Stimulated activated CD4-positive, alpha-beta T cell treated with anti-CD3 and anti-CD28 coated beads, Interleukin-1b, Interleukin-23, amount 100 ng/mL, for 1 hour (primary cell): ENCODE measurements at places on chromosomes 7 and 10.

GRCh38 chr7:117606132-117606531 lies 126.3 kb downstream of the CFTR start:
- no peak for DNase-seq

GRCh38 chr7:24756545-24757352 lies 515 bp downstream of the GSDME start:
- no peak for DNase-seq

DNA sequence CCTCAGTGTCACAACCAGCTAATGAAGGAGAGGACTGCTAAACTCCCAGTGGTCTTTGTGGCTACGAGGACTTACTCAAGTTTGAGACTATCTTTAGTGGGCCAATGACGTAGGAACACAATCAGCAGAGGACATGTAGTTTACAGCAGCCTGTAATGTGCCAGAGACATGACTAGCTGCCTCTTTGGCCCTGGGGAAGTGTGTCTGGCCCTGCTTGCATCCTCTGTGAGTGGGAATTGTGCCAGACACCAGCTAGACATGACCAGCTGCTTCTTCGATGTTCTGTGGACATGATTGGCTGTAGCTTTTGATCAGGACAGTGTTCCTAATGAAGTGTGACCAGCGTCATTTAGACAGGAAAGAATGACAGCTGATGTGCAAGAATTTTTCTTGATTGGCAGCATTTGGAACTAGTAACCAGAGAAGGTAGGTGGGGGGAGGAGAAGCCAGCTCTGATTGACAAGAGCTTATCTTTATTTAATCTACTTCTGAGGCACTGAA lies 141.7 kb downstream of the AUTS2 start:
- DNase-seq, result no peak

DNA sequence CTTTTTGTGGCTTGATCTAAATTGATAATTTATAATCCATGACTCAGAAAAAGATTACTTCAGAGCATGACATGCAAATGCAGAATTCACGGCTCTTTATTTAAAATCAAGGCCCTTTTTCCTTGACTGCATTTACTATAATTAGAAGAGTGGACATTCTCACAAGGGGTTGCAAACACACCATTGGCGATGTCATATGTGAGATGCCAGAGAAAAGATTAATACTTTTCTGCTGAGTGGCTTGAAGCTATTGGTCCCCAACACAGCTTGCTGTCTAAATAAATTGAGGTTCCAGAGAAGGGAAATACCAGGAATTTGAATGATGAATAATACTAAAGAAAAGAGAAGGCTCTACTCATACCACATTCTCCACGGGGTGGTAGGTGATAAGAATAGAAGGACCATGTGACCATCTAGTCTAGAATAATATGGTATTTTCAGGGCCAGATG lies 78.7 kb upstream of the ARID5B start:
- no peak for DNase-seq

DNA sequence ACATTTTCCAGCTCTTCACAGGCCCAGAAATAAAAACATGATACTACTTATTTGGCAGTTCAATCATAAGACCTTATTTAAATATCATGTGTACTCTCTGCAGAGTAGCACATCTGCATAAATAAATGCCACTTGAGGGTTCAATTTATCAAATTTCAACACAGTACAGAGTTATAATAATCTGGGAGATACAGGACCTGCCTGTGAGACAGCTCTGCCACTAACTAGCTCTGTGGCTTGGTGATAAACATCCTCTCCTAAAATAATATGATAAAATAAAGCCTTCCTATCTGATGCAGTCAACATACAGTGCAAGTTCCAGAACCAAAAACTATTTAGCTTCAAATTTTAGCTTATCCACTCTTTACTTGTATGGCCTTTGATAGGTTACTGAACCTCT lies 90.9 kb upstream of the GATAD1 start:
- DNase-seq, result no peak

DNA sequence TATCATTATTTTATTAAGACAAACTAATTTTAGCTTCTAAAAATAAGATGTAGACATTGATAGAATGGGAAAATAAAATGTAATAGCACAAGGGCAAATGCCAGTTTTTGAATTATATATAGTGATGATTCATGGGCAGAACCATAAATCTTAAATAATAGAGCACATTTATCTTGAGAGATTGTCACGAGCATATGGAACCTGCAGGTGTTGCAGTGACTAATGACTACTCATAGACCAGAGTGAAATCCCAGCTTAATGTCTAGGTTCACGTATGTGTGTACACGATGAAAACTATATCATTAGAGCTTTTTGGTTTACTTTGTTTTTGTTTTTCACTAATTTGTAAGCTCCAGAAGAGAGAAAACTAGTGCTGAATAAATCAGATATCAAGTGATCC lies 150.2 kb upstream of the CACNA2D1 start:
- DNase-seq, result no peak

DNA sequence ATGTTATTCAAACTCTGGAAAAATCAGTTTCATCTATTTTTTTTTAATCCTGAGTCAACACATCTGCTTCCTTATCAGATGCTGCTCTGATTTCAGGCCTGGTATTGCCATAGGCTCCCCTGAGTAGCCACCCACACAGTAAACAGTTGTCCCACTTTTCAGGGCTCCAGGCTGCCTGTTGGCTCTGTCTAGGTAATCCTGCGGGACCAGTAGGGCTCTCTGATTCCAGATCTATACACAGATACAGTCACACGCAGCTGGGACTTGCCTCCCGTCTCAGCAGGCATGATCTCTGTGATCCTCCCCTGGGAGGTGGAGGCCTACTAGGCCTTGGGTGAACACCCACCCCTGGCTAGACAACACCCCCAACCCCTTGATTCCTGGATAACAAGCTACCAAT lies 206.1 kb downstream of the CREB5 start:
- DNase-seq, result no peak

- no peak for DNase-seq
Observed at GRCh38 chr10:129604333-129605032, 137.4 kb downstream of the MGMT start.

DNA sequence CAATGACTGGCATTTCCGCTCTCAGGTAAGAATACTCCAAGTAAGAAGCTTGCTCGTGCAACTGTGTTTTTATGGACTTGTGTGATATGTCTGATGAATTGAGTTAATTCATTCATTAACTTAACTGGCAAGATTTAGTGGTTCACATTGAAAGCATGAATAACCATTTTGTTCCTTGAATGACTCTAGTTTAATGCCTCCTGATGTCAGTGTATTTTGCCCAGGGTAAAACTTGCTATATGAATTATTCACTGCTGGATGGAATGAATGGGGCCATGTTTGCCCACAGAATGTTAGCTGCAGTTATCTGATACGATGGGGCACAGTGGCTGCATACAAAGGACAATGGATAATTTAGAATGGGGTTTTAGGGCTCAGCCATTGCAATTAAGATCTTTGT lies 124.1 kb downstream of the ZNF365 start:
- no peak for DNase-seq

- no peak for DNase-seq
Observed at GRCh38 chr10:43921881-43922280, 273.2 kb upstream of the ZNF32 start.

- peak; percentile 23 for DNase-seq
Observed at GRCh38 chr7:150514748-150515222, at the start of gene GIMAP7. Gene GIMAP7, plus strand, starts transcription at chr7:150514872. Its CDS starts 5,103 bp downstream, at chr7:150519975.

DNA sequence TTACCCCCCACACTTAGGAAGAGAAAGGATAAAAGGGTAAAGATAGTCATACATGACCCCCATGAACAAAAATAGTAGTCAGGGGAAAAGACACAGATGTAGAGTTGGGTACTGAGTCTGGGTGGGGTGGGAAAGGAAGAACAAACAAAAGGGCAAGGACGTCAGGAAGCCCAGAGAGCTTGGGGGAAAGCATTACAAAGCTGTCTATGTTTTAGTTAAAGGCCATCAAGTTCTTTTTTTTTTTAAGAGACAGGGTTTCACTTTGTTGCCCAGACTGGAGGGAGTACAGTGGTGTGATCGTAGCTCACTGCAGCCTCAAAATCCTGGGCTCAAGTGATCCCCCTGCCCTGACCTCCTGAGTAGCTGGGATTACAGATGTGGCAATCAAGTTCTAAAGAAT lies 98.4 kb upstream of the PDLIM1 start:
- DNase-seq, result no peak

GRCh38 chr7:69295977-69296376 lies 302.3 kb upstream of the AUTS2 start:
- no peak for DNase-seq

- peak; percentile 72 for DNase-seq
Observed at GRCh38 chr10:128125944-128126764, at the start of gene MKI67. Gene MKI67, minus strand, starts transcription at chr10:128126423. Its CDS starts 756 bp downstream, at chr10:128125667.

GRCh38 chr10:86657011-86657395 lies 2.7 kb downstream of the OPN4 start:
- no peak for DNase-seq

DNA sequence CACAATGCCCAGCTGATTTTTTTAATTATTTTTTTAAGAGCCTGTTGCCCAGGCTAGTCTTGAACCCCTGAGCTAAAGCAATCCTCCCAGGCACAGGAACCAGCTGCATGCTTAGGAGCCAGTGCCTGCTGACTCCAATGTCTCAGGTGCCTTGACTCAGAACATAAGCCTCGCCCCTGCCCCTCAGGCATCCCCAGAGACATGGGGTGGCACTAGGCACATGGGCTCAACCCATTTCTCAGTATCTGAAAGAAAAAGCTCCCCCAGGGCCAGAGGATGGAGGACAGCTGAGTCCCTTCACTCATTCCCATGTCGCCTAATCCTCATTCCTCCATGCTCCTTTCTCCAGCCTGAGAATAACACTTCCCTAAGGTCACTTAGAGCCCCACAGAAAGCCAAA lies 39.1 kb downstream of the KCNH2 start:
- DNase-seq, result no peak

GRCh38 chr7:134865001-134865845 lies 85.8 kb downstream of the CALD1 start:
- DNase-seq, result no peak

- no peak for DNase-seq
Observed at GRCh38 chr10:3136763-3137611, 35.6 kb downstream of the PITRM1 start.

GRCh38 chr7:1357601-1358271 lies 101.5 kb downstream of the MICALL2 start:
- DNase-seq, result no peak

- DNase-seq, result no peak
Observed at GRCh38 chr7:114802632-114803031, 119.3 kb upstream of the MDFIC start.

- DNase-seq, result no peak
Observed at GRCh38 chr10:126536148-126536547, 134.3 kb downstream of the C10orf90 start.

- DNase-seq, result no peak
Observed at GRCh38 chr7:12965767-12966166, 278.3 kb downstream of the ARL4A start.

DNA sequence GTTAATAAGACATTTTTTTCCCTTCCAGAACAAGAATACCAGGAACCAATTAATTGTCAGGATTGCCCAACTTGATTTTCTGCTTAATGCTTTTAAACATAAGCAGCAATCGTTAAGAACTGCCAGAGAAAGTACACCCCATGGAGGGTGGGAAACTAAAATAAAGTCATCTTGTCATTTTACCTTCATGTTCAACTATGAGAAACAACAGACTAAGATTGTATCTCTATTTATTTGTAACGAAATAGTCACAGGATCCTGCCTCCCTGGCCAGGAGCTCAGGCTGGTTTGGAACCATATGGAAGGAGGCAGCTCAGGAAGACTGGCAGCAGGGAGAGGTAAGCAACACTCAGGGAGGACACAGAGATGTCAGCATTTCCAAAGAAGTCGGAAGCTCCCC lies 129.6 kb downstream of the TNS3 start:
- no peak for DNase-seq

- no peak for DNase-seq
Observed at GRCh38 chr7:106543221-106543757, 117.7 kb downstream of the CCDC71L start.

GRCh38 chr10:62011558-62011957 lies 110.1 kb downstream of the ARID5B start:
- DNase-seq, result no peak

- DNase-seq, result no peak
Observed at GRCh38 chr7:17311952-17312351, 13.5 kb downstream of the AHR start.

DNA sequence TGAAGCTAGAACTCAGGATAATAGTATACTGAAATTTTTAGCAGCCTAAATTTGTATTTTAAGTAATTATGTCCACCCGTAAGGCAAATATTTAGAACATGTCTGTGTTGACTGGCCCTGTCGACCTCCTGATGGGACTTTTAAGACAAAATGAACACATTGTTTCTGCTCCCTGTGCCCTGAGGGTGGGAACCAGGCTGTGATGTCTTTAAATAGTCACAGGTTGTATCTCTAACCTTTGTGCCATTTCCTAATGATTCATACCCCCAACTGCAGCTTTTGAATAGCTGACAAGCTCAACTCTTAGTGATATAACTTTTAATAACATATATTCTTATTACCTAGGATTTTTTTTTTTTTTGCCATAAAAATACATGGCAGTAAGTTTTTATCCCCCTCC lies 494.9 kb upstream of the AKR1E2 start:
- no peak for DNase-seq

DNA sequence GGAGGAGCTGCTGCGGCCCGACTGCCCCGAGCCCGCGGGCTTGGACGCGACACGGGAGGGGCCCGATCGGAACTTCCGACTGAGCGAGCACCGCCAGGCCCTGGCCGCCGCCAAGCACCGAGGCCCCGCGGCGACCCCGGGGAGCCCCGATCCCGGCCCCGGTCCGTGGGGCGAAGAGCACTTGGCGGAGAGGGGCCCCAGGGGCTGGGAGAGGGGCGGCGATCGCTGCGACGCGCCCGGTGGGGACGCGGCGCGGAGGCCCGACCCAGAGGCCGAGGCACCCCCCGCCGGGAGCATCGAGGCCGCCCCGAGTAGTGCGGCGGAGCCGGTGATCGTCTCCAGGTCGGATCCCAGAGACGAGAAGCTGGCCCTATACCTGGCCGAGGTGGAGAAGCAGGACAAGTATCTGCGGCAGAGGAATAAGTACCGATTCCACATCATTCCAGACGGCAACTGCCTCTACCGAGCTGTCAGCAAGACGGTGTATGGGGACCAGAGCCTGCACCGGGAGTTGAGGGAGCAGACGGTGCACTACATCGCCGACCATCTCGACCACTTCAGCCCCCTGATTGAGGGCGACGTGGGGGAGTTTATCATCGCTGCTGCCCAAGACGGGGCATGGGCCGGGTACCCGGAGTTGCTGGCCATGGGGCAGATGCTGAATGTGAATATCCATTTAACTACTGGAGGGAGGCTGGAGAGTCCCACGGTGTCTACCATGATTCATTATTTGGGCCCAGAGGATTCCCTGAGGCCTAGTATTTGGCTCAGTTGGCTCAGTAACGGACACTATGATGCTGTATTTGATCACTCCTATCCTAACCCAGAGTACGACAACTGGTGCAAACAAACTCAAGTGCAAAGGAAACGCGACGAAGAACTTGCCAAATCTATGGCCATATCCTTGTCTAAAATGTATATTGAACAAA lies 1.4 kb downstream of the OTUD1 start:
- no peak for DNase-seq

- DNase-seq, result no peak
Observed at GRCh38 chr7:13965077-13965476, 24.4 kb downstream of the ETV1 start.
